Activated T-helper 1 cell treated with anti-CD3 and anti-CD28 coated beads, Interleukin-2, amount 50 U/mL, for 16 hours (primary cell): ENCODE measurements at places on chromosomes 3 and 15.

- DNase-seq, result no peak
Observed at GRCh38 chr15:29094711-29095110, 174.9 kb downstream of the NSMCE3 start.

- DNase-seq, result no peak
Observed at GRCh38 chr3:30289324-30289723, 317.1 kb upstream of the TGFBR2 start.

- DNase-seq, result no peak
Observed at GRCh38 chr15:88042047-88042446, 214.5 kb downstream of the NTRK3 start.

DNA sequence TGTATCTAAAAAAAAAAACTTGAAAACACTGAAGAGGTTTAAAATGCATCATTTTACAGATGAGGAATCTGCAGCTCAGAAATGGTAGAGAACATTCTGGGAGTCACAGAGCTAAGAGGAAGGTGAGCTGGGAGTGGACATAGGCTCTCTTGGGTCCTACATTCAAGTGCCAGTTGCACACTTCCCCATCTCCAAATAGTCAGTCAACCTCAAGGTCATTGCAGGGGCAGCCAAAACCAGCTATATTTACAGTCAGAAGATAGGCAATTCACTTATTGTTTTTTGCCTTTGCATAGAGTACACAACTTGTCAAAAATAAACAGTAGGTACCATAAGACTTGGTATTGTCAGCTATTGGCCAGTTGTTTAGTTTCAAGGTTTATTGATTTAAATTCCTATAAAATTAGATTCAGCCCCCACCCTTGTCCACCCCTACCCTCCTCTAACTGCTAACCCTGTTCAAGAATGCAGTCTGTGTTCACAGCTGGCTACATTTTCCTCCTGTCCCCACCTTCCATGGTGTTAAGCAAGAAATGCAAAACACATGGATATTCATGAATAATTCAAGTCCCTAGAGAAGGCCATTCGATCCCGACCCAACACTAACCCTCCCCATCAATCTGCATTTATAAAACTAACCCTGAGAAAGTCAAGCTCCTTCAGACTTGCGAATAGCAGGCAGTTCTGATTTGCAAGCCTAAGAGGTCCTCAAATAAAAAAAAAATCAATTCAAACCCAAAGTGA, 567.0 kb upstream of the MCTP2 start:
- DNase-seq, result no peak

DNA sequence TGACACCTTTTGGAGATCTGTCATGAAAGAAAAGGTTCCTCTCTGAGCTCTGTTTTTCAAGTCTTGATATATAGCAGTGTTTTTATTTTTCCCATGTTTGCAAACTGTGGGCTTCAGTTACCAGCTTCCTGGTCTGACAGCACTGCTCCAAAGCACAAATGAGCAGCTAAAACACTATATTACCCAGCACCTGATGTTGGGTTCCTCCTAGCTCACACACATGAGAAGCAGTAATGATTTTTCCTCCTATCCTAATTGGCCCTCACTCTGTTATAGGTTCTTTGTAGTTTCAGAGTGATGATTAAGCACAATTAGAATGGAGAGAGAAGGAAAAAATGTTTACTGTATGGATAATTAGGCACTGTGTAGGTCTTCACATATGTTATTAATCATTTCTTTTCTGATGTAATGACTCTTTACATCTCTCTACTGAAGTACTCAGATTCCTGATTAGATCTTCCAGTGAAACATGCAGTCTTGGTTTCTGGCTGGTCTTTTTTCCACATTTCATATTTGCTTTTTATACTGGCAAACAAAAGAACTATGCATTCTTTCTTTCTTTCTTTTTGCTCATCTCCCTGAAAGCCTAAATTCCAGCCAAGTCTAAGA, 939.7 kb downstream of the NSUN3 start:
- DNase-seq, result no peak

- no peak for DNase-seq
Observed at GRCh38 chr3:140470962-140471361, 206.9 kb upstream of the TRIM42 start.

GRCh38 chr3:11413071-11413470, 140.9 kb downstream of the ATG7 start:
- DNase-seq, result no peak

GRCh38 chr3:136022529-136023263, 57.2 kb downstream of the PPP2R3A start:
- no peak for DNase-seq

DNA sequence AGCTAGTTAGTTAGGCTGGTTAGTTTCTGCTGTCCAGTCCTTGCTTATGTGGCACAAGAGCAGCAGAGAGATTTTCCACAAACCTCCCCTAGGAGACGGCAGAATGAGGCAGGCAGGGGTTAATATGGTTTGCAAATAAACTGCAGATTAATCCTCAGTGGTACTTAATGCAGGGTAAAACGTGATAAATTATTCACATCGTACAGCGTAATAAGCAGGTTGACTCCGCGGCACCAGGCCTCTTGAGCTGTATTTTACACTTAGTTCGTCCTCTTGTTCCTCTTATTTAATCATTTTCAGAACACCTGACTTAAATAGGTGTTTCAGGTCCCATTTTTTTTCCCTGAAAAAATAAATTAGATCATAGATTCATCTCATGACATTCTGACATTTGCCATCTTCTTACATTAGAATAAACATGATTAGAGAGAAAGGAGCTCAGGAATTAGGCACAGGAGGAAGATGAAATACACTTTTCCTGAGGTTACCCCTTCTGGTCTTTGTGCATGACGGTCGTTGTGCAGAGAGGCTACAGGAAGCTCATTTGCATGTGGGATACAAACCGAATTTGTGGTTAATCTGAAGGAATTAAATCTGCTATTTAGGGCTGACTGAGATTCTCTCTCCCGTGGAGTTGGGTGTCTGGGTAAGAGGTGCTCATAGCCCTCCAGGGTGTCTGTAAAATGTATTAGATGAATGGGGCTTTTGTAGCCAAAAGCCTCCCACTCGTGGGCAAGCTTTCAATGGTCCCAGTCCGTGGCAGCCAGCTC, 27.1 kb upstream of the VPS8 start:
- no peak for DNase-seq

DNA sequence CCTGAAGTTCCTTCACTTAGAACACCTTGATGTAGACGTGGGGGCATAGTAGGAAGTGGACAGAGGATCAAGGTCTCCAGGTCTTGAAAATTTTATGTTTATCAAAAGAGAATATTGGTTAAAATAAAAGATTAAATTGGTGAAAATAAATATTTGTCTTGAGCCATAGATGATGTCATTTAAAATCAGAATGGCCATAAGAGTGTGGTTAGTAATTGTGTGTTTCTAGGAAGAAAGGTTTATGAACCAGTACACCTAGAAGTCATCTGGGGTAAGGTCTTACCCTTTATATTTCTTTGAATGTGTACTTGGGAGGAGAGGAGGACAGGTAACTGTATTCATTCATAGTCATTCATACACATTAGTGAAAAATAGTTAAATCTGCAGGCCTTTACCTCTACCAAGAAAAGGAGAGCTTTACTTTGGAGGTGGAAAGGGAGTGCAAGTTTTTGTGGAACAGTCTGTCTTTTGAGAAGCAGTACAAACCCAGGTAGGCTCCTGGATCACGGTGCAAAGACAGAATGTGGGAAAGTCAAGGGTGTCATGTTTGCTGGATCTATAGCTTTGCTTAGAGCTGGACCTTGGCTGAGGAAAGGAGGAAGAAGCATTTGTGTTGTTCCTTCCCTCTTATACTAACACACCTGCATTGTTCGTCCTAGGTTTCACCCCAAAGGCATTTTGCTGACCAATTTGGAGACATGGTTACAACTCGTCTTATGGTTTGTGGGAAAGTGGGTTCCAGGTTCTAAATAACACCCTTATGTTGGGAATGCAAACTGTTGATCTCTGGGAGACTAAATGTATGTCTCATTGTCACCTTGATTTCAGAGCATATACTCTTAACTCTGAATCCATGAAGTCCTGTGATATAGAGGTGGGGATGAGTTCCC, 6.2 kb downstream of the SCAANT1 start:
- DNase-seq, result no peak

DNA sequence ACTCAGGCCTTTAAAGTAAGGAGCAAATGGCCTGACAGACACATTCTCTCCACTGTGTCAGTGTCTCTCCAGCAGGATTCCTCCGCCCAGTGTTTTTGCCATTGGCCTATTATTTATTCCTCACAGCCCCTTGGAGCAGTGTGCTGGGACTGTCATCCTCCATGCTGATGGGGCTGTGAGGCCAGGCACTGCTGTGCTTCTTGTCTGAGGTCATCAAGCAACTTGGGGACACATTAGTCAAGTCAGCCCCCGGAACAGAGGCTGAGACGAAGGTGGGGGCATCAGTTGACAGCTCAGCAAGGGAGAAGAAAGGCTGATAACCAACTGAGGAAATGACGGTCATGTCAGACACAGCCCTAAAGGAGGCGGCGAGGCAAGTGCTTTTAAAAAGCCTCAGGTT, 67.4 kb downstream of the XXYLT1 start:
- DNase-seq, result no peak

DNA sequence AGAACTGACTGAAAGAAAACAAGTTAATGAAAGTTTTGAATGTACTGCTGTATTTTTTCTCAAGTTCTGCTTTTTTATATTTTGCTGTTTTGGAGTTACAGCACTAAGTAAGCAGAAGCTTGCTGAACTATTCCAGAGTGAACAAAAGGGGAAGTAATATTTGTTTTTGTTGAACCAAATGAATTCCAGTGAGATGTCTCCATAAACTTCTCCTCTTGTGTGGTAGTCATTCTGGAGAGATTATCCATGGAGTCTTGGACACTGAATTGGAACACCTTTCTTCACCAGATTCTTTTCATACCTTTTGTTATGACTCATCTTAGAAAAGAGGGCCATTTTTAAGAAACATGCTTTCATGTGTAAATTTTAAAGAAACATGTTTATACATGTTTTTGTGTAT, 8.8 kb downstream of the ANKUB1 start:
- no peak for DNase-seq

DNA sequence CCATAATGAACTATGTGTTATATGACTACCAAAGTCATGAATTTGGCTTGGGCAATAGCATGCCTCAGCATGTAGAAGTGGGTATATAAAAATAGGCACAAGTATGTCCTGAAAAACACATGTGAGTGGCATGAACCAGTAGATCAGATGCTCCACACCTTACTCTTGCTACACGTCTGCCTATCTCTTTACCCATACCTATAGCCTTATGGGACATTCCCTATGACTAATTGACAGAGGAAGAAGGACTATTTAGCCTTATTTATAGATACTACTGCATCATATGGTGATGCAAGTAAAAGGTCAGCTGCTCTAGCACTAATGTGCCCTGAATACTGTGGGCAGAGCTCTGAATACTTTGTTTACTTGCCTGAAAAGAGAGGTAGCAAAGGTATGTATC, 81.0 kb upstream of the ZPLD1 start:
- DNase-seq, result no peak

GRCh38 chr15:80936288-80937078, 53.1 kb downstream of the MESD start:
- no peak for DNase-seq

DNA sequence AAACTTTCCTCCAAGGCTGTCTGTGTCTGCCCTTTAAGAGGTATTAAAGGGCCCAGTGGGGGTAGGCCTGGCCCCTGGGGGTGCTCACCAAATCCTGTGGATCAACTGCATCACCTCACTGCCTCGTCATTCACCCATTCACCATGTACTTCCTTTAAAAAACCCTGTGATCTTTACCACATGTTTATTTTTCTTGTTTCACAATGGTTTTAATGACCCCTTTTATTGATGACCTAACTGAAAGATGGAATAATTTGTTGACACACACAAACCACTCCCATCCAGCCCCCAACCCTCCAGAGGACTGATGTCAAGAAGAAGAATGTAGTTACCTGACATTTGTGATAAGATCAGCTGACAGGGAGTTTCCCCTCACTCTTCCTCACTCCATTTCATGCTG, 40.8 kb downstream of the KCNAB1 start:
- DNase-seq, result no peak

DNA sequence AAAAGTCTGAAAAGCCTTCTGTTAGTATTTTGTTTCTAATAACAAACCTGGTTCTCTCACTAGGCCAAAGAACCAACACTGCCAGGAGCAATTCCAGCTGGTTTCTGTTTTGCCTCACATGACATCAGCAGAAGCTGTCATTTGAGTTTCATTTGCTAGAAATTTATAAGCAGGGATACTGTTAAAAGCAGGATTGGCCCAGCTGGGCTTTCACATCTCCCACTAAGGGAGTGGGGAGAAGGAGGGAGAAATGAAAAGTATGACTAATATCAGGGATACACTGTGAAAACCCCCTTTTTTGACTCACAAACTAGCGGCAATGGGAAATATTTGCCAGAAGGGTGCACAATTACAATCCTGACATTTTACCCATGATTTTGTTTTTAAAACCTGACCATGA, 5.3 kb downstream of the CCDC80 start:
- no peak for DNase-seq

DNA sequence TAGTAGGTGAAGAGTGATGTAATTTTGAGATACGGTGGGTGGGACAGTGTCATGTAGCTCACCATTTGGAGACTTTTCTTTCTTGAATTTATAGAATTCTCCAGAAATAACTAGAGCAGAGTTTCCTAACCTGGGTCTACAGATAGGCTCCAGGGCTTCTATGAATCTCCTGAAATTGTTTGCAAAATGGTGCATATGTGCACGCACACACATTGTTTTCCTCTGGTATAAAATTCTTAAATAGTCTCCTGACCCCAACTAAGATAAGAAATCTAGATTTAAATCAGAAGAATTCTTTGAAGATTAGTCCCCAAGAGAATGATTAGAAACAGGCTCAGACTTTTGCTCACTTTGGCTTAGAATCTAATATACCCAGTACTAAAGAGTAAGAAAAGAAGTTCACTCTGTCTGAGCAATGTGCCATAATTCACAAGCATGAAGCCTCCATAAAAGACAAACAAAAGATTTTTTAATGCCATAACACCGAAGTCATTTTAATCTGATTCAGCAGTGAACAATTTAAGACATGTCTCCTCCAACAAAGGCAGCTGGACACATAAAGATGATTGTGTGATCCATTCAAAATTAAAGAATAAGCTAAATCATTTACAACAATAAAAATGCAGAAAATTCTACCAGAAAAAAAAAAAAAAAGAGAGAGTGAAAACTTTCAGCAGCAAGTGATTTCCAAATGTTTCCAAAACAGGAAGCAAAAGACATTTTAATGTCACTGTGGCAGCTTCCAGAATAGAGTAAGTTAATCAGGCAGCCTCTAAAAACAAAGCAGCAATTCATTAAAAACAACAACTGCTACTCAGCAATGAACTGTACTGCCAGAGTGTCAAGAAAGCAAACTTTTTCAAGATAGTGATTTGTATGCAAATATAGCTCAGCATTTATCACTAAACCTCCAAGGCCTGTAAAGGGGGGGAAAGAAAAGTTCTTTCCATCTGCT, 975.5 kb upstream of the CFAP20DC start:
- no peak for DNase-seq

GRCh38 chr15:81294516-81294880, 29.4 kb downstream of the STARD5 start:
- no peak for DNase-seq

- no peak for DNase-seq
Observed at GRCh38 chr3:9190276-9190675, 59.2 kb downstream of the SRGAP3 start.

- DNase-seq, result no peak
Observed at GRCh38 chr3:141708367-141708766, 29.7 kb upstream of the RNF7 start.
